ENCODE measurements at places on chromosomes 16 and 17.

DNA sequence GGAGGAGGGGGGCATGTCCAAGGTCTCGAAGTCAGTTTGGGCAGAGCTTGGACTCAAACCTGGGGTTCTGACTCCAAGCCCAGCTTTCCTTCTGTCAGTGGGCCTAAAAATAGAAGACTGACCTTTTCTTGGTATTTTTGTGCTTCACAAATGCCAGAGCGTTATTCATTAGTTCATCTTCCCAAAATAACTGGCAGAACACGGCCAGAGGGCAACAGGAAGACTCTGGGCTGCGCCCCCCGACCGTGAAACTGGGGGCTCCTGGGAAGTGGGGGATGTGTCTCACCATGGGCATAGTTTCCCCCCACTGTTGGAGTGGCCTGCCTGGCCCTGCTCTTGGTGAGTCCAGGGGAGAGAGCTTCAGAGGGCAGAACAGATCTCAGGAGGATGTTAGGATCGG, 94.0 kb downstream of the SOCS1 start:
- DNase-seq: no peak

GRCh38 chr16:5722116-5722619, 624.6 kb upstream of the EEF2KMT start:
- DNase-seq: no peak

- DNase-seq: no peak
These were observed 70.4 kb downstream of the TMEM100 start for GRCh38 chr17:55652114-55652823.

GRCh38 chr16:17843905-17844304, 373.1 kb upstream of the XYLT1 start:
- DNase-seq: no peak

- no peak for DNase-seq
These were observed 26.1 kb upstream of the KDM8 start for GRCh38 chr16:27177031-27177774.

GRCh38 chr17:78709119-78709681, 72.9 kb downstream of the CYTH1 start:
- no peak for DNase-seq

GRCh38 chr17:56710986-56711385, 117.5 kb downstream of the NOG start:
- DNase-seq: no peak

- no peak for DNase-seq
These were observed 1.8 kb upstream of the OR1E1 start for GRCh38 chr17:3400055-3400454.

- no peak for DNase-seq
These were observed 9.6 kb downstream of the STX8 start for GRCh38 chr17:9566067-9566466.

DNA sequence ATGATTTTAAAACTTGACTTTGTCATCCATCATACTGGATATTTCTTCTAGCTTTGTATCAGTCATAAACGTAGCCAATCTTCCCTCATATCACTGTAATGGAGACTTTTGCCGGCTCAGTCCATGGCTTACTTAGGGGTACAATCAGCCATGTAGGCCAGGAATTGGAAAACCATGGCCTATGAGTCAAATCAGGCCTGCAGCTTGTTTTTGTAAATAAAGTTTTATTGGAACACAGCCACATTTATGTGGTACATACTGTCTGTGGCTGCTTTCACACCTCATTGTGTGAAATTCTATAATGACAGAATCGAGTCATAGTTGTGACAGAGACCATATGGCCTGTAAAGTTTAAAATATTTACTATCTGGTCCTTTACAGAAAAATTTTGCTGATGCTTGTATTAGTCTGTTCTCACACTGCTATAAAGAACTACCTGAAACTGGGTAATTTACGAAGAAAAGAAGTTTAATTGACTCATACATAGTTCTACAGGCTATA, 64.5 kb upstream of the CDH13 start:
- DNase-seq: no peak

DNA sequence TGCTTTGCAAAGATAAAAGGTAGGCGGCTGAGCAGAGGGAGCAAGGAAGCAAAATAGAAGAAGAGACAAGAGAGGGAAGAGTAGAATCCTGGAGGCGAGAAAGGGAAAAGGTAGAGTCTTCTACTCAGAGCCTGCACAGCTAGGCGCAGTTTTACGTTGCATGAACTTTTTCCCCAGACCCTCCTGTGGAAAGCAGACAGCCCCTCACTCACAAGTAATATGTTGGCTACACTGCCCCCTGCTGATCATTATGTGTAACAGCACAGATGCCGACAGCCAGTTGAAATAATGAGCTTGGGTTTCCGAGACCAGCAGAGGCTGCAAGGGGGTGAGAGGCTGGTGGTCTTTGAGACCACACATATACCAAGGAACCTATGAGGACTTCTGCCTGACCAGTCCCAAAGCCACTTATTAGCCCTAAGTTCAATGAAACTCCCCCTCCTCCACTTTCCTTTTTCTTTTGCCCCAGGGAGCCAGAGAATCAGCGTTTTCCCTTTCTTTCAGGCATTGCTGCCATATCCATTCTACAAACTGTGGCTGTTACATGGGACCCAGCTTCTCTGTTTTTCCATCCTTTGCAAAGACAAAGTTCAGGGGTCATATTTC, 22.5 kb upstream of the CMTR2 start:
- no peak for DNase-seq

- DNase-seq: no peak
These were observed 12.6 kb upstream of the PYDC1 start for GRCh38 chr16:31229501-31229900.

GRCh38 chr17:17447264-17447663, 29.5 kb upstream of the MED9 start:
- DNase-seq: no peak

DNA sequence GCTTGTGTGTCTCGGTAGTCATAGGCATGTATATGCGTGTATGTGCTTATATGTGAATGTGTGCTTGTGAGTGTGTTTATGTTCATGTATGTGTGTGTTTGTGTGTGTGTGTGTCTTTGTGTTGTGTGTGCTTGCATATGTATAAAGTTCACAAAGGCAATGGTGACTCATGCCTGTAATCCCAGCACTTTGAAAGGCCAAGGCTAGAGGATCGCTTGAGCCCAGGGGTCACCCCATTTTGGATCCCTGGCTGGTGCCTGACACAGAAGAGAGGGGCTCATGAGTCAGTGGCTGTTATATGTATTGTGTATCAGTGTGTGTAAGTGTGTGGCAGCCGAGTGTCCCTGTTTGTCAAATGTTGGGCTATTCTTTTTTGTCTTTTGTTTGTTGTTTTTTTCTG, 69.3 kb downstream of the ABCC1 start:
- DNase-seq: no peak

- no peak for DNase-seq
These were observed 60.2 kb upstream of the ZNF469 start for GRCh38 chr16:88322500-88322970.

- no peak for DNase-seq
These were observed 197.0 kb downstream of the RAB11FIP4 start for GRCh38 chr17:31588512-31588911.

DNA sequence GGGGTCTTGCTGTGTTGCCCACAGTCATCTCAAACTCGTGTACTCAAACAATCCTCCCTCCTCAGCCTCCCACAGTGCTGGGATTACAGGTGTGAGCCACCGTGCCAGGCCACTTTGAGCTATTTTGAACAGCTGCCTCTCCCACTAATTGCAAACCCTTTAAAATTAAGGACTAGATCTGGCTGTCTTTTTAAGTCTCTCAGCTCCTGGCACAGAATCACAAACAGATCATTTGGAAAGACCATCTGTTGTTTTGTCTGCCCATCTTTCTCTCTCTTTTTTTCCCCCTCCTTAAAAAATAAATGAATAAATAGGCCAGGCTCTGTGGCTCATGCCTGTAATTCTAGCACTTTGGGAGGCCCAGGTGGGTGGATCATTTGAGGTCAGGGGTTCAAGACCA, 10.9 kb upstream of the STAT3 start:
- DNase-seq: no peak

DNA sequence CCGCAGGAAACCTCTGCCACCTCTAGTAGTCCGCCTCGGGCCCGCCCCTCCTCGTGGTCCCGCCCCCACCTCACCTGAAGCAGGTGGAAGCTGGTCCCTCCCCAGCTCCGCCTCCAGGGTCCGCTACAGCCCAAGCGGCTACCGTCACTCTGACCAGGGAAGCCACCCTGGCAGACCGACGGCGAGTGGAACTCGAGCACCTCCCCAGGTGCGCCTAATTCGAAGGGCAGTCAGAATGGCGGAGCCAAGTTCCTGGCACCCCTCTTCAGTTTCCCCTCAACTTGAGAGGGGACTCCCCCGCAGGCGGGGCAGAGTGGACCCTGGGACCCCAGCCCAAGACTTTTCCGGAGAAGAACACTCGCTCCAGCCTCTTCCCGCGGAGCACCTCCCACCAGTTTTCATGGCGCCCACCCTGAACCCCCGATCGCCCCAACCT, 507 bp downstream of the FHOD1 start:
- no peak for DNase-seq

DNA sequence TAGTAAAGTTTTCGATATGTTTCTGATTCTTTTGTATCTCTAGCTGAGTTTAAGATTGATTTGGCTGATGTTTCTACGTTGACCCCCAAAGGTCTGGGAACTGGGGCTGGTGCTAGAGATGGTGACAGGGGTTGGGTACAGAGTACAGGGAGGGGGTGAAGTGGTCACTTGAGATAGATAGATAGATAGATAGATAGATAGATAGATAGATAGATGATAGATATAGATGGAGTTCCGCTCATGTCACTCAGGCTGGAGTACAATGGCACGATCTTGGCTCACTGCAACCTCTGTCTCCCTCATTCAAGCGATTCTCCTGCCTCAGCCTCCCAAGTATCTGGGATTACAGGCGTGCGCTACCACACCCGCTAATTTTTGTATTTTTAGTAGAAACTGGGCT, 1.8 kb upstream of the FBRS start:
- no peak for DNase-seq
